Activated T-helper 1 cell treated with anti-CD3 and anti-CD28 coated beads, Interleukin-12 subunit alpha, Interleukin-12 subunit beta, Interleukin-2, Interleukin-4 antibody, amounts not matched to agents 30 ng/mL and 10 ng/mL and 1 ng/mL, durations not matched to agents 14 hours and 24 hours and 36 hours (primary cell): ENCODE measurements at places on chromosomes 6 and 20. TPM values are rescaled to one million over a fixed set of nuclear protein-coding genes. Genes with fewer than 3 reads are reported as not detected.

The OLIG3 gene
- total RNA-seq = not detected in 2 replicates

The SPTLC3 gene
- total RNA-seq = 0.10 and 0.18 TPM in 2 replicates

GRCh38 chr6:70118670-70119069 lies 184.2 kb downstream of the COL9A1 start:
- H3K27ac ChIP-seq = no peak overlapping the region
- DNase-seq = no peak
- no peaks in the 10 kb centered on the region for H3K36me3 ChIP-seq
- H3K4me3 ChIP-seq = no peak overlapping the region
- no peaks in the 10 kb centered on the region for H3K4me1 ChIP-seq

The OVOL2 gene
- total RNA-seq = not detected in 2 replicates

The POU3F2 gene
- not detected in 2 replicates for total RNA-seq

- peak overlapping the region; percentile 99 for H3K27ac ChIP-seq
- peaks cover 32% of the 10 kb centered on the region for H3K36me3 ChIP-seq
- peaks cover 96% of the 10 kb centered on the region for H3K4me1 ChIP-seq
- H3K27me3 ChIP-seq = no peaks in the 10 kb centered on the region
These were observed 6.2 kb downstream of the PTPN1 start for GRCh38 chr20:50516180-50516934.

The MATN4 gene
- total RNA-seq = 2.0 and 2.1 TPM in 2 replicates

- H3K4me1 ChIP-seq = peaks cover 7% of the 10 kb centered on the region
- H3K27ac ChIP-seq = no peak overlapping the region
- no peaks in the 10 kb centered on the region for H3K27me3 ChIP-seq
- no peak overlapping the region for H3K4me3 ChIP-seq
- DNase-seq = no peak
These were observed 22.0 kb downstream of the MAPK14 start for GRCh38 chr6:36049582-36049981.

DNA sequence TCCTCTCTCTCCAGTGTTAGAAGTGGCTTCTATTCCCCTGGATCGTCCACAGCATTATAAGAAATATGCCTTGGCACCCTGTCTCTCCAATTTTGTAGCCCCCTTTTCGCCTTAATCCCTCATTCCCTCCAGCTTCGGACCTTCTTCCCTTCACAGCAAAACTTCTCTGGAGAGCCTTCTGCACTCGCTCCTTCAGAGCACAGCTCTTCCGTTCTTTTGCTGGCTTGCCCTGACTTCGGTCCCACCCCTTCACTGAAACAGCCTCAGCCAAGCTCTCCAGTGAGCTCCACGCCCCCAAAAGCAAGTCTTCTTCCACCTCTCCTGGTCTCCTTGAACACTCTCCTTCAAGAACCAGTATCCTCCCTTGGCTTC lies 134.7 kb upstream of the RNF24 start:
- H3K36me3 ChIP-seq = peaks cover 24% of the 10 kb centered on the region
- peak overlapping the region; percentile 71 for H3K27ac ChIP-seq
- H3K4me1 ChIP-seq = peaks cover 39% of the 10 kb centered on the region
- DNase-seq = no peak

DNA sequence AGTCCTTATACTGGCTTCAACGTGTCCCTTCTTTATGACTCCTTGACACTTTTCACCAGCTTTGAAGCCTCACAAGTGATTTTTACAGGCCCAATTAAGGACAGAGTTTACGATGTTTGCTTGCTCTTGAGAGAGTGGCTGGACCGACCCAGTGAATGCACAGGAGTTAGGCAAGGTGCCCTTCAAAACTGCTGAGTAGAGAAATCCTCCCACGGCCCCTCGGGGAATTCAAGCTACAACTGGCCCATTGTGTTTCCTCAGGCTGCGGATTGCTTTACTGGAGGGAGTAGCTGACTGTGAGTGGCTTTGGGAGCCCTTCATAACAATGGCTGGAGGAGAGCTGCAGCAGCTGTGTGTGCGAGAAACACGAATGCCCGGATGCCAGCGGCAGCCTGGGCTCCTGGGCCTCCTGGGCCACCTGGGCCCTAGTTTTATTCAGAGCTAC lies 50.0 kb downstream of the SGK1 start:
- peaks cover 15% of the 10 kb centered on the region for H3K4me1 ChIP-seq
- DNase-seq = no peak
- peaks cover 2% of the 10 kb centered on the region for H3K36me3 ChIP-seq
- H3K27me3 ChIP-seq = peaks cover 2% of the 10 kb centered on the region
